A172 (cell line): ENCODE measurements at places on chromosomes 4 and X.

GRCh38 chr4:82705928-82706300, 92.7 kb downstream of the SCD5 start:
- DNase-seq, result peak; percentile 73

- no peak for DNase-seq
Measured at GRCh38 chr4:143344774-143345173, 8.1 kb downstream of the GAB1 start.

GRCh38 chr4:19809989-19810388, 441.7 kb upstream of the SLIT2 start:
- no peak for DNase-seq

DNA sequence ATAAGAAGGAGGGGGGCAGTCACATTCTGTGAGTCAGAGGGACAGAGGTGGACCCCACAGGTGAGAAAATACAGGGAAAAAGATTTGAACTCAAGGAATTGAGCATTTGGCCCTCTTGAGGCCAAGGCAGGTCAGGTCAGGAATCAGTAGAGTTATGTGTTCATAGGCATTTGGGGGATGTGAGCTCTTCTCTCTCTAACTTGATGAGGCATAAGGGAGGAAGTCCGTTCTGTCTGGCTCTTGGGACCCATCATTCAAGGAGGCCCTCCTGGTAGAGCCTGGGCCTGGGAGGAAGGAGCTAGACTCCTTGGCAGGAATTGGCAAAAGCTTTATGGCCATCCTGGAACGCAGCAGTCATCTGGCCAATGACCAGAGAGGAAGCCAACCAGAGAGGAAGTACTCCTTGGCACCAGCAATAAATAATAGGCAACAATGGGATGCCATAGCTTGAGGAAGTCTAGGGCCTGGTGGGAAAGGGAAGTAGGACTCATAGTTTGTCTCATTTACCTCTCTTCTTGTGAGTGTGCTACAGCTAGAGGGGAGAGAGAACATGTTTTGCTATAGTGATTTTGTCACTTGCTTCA, 53.0 kb downstream of the MSN start:
- DNase-seq, result no peak

DNA sequence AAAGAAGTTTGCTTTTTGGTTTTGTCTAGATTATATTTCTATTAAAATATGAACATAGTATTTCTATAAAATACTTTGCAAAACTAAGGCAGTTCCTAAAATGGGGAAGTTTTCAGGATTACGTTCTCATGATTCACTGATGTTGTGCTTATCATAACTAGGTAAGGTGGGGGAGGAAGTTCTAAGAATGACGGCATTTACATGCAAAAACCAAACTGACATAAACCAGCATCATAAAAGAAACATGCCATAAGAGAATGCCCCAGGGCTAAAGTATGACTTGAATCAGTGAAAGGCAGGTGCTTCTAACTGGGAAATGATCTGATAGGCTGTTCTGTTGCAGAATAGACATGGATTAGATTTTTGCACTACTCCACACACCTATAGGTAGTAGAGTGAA, 204.7 kb upstream of the JADE1 start:
- DNase-seq, result no peak

- peak; percentile 9 for DNase-seq
Measured at GRCh38 chr4:74449571-74450297, 4.8 kb downstream of the AREG start.

GRCh38 chr4:176791591-176792325, 964 bp downstream of the VEGFC start:
- DNase-seq, result no peak

DNA sequence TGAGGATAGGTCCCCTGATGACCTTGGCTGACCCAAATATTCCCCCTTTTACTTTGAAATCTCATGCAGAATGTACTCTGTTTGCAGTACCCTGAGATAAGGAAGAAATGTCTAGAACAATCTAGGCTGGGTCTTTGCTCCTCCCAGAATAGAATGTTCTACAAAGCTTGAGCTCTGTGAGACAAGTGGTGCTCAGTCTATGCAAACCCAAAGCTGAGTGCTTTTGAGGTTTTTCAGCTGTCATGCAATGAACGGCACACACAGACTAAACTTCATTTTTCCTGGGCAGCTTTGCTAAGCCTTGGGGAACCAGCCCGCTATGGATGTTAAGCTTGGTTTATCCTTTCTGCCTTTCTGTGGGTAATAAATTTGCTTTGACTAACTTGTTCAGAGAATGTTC, 513.6 kb downstream of the FAT4 start:
- DNase-seq, result no peak

GRCh38 chr4:8738471-8738931, 133.1 kb downstream of the HMX1 start:
- no peak for DNase-seq
